SHP77 treated with DMSO at 0.1 percent for 48 hours (cell line): ENCODE measurements at places on chromosomes 2 and 18.

GRCh38 chr18:79955302-79956075 lies 4.0 kb upstream of the SLC66A2 start:
- DNase-seq, result no peak

- DNase-seq, result no peak
These were observed 305.5 kb upstream of the HDAC4 start for GRCh38 chr2:239706367-239706766.

DNA sequence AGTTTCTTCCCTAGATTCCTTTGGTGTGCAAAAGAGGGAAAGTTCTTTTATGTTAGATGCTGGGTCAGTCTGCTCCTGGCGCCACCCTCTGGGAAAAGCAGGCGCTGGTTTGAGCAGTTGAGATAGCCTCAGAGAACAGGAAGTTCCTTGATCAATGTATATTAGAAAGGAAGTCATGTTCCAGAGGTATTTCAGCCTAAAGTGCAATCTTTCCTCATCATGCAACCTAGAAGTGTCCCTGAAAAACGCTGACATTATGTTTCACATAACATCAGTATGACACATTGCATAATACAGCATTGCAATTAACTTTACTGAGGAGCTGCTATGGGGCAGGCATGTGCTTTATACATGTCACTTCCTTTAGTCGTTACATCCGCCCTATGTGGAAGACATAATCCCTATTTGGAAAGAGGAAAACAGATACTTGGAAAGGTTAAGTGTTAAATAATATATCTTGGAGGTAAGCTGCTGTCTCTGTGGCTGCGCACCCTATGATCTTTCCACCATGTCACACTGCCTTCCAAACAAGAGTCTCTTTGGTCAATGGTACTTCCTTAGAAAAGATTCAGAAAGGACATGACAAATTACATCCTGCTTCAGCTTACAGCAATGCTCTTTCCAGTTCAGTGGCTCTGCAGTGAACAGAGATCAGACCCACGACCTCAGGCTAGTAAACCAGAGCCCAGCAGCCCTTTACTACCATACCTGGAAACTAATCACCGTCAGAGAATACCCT lies 369.7 kb downstream of the RAD51AP2 start:
- DNase-seq, result no peak

DNA sequence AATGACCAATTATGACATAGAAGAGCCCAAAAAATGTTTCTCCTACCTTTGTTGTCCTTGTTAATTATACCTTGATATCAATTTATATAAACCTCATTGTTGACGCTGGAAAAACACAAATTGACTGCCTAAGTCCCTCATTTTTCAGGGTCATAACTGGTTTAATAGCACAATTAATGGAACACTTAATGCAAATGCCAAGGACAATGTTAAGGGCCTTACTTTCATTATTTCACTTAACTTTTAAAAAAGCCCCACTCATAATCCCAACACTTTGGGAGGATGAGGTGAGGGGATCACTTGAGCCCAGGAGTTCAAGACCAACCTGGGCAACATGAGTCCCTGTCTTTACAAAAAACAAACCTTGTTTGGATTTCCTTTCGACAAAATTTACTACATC lies 3.5 kb upstream of the STPG4 start:
- DNase-seq, result no peak

- no peak for DNase-seq
These were observed 125.9 kb downstream of the ACOXL start for GRCh38 chr2:110858135-110858725.

DNA sequence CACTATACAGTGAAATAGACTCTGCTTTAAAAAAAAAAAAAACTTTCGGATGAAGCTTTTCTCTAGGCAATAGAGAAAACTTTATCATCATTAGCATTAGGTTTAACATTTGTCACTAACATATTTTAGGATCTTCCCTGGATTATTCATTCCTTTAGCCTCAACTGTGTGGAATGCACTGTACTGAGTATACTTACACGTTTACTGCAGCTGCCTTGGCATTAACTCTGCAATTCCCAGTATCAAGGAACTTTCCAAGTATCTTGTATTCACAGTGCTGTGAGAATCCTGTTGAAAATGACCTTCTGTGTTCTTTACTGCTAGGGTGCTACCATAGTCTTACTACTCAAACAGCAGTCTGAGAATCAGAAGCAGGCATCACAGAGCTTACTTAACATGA lies 328.2 kb upstream of the COL3A1 start:
- no peak for DNase-seq

DNA sequence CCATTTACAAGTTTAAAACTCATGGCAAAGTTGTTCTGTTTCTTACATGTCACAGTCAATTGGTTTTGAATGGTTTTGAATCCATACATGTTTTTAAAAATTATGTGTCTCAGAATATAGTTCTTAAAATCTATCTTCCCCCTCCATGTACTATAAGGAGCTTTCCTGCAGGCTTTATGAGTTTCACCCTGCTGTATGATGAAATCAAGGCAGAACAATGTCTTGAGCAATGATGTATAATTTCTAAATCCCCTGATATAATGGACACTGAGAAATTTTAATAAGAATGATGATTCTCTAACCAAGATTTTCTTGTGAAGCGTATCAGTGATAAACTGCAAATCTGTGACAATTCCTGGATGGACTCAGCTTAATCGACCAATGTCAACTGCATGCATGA lies 10.6 kb upstream of the ZNF516 start:
- no peak for DNase-seq

DNA sequence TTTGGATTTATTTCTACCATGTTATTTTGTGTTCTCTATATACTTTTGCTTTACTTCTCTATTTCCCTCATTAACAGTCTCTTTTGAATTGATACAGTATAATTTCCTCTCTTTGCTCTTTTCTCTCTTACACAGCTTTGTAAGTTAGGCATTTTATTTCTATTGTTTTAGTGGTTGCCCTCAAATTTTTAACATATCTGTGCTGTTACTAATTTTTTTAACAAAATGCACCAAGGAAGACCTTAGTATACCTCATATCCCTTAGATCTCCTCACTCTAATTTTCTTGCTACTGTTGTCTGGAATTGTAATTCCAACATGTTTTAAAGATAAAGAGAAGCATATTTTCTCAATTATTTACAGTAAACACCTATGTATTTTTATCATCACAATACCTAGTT lies 416.8 kb upstream of the SLC14A2 start:
- DNase-seq, result no peak

GRCh38 chr2:96325884-96326255 lies 753 bp downstream of the ITPRIPL1 start:
- no peak for DNase-seq

DNA sequence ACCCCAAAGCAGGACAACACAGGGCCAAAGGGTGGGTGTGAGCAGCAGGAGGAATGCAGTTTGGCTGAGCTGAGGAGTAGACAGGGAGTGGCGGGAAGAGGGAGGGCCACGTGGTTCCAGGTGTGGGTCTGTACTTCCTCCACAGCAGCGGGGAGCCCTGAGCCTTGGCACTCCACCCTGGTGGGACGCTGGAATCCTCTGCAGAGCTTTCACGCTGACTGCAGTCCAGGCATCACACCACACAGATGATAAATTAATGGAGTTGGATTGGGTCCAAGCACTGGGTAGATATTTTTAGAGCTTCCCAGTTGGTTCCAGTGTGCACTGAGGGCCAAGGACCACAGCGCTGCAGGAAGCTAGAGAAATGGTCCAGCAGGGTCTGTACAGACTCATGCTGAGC lies 67.0 kb upstream of the TMEM200C start:
- no peak for DNase-seq

GRCh38 chr2:69635432-69635831 lies 8.1 kb downstream of the AAK1 start:
- DNase-seq, result no peak

DNA sequence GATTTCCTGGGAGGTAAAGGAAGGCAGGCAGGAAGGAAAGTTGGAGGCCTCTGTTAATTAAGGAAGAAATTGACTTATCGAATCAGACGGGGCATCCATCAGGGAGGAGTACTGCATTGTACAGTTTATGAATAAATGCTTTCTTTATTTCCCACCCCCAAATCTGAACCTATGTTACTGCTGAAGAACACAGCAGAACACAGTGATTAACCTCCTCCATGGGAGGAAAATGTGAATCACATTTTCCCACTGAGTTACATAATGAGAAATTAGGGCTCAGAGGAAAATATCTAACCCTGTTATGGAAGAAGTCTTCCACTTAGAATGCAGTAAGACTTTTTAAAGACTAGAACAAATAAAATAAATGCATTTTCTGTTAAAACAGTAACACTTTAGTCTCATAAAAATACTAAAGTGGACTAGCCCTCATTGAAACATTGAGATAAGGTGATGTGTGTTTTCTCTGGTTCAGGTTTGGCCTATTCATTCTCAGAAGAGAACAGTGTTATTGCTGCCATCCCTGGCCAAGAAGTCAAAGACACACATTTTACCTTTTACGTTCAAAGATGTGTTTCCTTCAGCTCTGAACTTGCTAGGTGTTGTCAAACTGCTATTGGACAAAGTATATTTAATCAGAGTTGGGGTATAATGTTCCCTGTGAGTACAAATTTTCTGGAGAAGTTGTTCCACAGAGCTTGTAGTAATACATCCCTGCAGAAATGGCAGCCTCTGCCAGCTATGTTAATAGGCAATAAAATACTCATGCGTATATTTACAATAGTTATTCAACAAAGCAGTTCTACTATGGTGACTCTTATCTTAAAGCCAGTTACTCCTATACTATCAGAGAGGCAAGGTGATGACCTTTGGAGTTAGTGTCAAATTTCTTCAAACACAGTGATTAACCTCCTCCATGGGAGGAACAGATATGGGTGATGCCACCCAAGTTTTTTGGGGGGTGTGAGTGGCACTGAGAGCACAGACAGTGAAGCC lies 11.1 kb downstream of the DNAH6 start:
- DNase-seq, result no peak

- DNase-seq, result no peak
These were observed 75.4 kb downstream of the TNP1 start for GRCh38 chr2:216784456-216784855.

DNA sequence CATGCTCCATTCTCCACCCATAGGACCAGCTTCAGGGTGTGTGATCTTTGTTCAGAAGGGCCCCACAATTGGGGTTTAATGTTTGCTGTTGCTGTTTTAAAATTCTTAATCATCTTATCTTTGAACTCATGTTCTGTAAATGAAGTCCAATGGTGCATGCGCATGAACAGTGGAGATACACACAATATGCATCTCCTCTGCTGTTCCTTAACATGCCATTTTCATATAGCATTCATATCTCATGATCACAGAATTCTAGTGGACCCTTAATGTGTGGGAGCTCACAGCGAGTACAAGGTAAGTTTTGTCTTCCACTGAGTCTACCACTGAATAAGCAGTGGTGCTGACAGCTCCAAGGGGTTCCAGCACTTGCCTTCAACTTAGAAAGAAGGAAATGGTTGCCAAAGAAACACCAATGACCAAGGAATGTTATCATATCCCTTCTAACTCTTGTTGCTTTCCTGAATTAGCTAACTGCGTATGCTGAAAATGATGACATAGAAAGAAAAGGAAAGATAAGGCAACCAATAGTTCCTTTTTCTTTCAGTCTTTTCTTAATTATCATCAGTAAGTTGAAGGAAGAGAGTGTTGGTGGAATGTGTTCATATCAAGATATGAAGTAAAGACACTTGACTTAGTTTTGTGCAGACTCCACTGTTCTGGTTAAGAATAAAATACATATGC lies 258.9 kb upstream of the FBXO11 start:
- no peak for DNase-seq

GRCh38 chr2:240765007-240765406 lies 55.0 kb downstream of the KIF1A start:
- DNase-seq, result no peak

- no peak for DNase-seq
These were observed 2796.7 kb upstream of the TEKT4 start for GRCh38 chr2:92074549-92074898.

DNA sequence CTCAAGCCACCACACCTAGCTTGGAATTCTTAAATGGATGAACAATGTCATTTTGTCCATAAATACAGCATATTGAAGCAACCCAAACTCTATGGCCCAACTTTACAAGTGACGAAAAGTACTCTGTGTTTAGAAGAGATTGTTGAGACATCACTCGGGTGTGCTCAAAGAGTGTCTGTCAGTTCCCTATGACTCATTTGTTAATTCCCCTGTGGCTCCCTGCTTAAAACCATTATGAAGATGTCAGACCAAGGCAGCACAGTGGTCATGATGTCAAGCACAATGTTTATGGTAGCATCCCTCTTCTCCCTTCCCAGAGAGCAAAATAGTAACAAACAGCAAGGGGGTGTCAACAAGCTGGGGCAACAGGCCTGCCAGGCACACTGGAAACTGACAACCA lies 3.0 kb downstream of the LYG1 start:
- DNase-seq, result no peak

DNA sequence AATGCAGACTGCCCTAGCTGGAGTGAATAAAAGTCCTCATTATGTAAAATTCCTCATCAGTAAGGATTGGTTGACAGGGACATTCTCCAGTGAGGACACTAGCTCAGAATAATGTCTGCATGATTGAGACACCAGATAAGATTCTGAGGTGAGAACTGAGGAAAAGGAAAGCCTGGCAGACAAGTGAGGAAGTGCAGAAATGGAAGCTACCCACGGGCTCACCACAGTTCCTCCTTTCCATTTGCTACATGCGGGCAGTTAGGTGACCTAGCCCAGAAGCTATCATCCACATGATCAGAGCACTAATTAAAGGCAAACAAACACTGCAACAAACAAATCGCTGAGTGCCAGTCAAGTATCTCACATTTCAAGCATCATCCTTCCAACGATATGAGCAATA lies 27.7 kb downstream of the NETO1 start:
- no peak for DNase-seq

GRCh38 chr2:108139521-108139920 lies 100.2 kb upstream of the SULT1C3 start:
- DNase-seq, result no peak

DNA sequence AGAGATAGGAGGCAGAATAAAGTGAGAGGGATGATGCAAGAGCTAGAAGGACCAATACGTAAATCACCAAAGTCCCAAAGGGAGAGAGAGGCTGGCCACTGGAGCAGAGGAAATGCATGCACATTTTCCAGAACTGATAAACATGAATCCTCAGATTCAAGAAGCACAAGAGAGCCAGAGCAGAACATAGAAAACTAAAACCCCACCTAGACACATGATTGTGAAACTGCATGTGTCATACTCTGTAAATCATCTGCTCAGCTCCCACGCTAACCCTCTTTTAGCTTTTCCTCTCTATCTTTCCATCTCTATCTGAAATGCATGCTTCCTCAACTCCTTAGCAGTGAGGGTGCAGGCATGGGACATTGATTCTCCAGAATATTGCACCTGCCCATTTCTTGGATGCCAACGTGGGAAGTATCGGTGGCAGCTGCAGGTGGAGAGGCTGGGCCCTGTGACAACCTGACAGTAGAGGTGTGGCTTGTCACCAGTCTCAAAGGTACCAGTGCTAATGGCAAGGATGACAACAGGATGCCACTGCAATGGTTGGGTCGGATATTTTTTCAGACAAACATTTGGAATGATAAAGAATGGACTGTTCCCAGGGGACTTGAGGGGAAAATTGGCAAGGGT lies 89.3 kb upstream of the OTOS start:
- no peak for DNase-seq

DNA sequence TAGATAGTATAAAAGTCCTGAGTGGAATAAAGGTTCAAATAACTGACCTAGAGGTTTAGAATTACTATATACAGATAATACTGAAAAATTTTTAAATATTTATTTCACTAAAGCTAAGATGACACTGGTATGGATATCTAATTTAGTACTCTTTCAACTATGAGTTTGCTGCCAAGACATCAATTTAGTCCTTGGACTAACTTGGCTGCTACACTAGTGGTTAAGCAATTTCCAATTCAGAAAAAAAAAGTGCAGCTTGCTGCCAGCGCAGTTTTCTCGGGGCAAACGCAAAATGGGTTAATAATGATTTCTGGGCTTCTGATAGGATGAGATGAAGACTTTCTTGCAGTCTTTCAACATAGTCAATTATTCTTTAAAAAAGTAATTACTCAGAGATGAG lies 10.8 kb downstream of the BUB1 start:
- DNase-seq, result no peak
